ENCODE measurements at places on chromosomes 4 and X.

GRCh38 chr4:145436796-145437195 lies 44.9 kb upstream of the SMAD1 start:
- DNase-seq: no peak

DNA sequence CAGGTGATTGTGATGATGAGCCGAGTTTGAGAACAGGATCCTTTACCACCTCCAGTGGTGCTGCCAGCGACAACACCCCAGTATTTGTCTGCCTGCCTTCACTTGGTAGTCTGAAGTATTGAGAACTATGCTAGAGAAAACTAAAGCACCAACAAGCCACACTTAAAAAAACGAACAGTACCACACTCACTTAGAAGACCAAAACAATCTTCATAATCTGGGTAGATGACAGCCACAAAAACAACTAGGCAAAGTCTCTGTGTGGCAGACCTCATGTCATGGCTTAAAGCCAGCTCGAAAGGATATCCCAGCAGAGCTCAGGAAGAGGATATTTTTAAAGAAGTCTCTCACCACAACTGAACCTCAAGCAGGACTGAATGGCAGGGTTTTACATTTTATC lies 236.0 kb downstream of the GPC3 start:
- DNase-seq: no peak

DNA sequence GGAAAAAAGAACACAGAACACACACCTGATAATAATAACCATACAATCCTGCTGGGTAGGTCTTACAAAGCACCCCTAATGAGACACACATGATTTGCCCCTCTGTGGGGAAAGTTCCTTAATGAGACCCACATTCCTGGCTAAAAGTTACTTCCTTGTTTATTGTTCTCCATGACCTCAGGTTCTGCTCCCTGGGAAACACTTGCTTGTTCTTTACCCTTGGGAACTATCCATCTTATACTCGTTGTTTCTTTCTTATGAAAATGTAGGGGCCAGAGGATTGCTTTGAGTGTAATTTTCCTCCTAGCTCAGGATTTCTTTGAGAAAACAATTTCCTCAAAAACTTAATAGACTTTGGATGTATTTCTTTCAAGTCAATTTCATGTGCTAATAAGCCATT lies 52.1 kb upstream of the PCDH10 start:
- no peak for DNase-seq

- no peak for DNase-seq
Measured at GRCh38 chr4:38944440-38944839, 76.8 kb downstream of the FAM114A1 start.

- DNase-seq: no peak
Measured at GRCh38 chr4:169144061-169144600, 126.6 kb downstream of the SH3RF1 start.

DNA sequence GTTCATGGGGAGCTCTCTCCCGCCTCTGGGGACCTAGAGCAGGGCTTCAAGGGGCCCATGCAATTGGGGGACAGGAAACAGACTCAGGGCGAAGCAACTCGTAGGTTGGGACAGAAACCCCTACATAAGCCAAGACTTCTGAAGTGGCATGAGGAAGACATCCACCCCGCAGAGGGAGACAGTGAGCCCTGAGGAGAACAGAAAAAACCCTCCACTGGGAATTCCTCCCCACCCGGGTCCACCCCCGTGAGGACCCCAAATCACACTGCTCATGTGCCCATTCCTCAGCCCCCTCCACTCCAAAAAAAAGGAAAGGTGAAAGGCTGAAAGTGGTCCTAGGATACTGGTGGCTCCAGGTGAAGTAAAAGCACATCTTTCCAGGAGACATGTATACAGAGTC lies 74.0 kb downstream of the CPZ start:
- DNase-seq: no peak

- DNase-seq: no peak
Measured at GRCh38 chr4:173002830-173003561, 165.6 kb upstream of the GALNT7 start.

- no peak for DNase-seq
Measured at GRCh38 chr4:188336891-188337290, 197.7 kb downstream of the TRIML1 start.

DNA sequence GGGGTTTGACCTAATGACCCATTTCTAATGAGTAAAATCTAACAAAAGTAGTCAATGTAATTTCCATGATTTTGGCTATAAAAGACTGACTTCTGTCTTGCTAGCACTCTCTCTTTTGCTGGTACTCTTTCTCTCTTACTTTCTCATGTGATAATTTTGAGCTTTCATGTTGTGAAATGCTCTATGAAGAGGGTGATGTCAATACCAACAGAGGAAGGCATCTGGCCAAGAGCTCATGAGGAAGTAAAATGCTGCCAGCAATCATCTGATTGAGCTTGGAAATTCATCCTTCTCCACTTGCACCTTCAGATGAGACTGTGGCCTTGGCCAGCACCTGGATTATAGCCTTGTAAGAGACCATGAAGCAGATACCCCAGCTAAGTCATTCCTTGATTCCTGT lies 347.7 kb downstream of the HS3ST1 start:
- DNase-seq: no peak

Measured in BE2C (cell line).